ENCODE measurements at places on chromosomes 2 and 18.

DNA sequence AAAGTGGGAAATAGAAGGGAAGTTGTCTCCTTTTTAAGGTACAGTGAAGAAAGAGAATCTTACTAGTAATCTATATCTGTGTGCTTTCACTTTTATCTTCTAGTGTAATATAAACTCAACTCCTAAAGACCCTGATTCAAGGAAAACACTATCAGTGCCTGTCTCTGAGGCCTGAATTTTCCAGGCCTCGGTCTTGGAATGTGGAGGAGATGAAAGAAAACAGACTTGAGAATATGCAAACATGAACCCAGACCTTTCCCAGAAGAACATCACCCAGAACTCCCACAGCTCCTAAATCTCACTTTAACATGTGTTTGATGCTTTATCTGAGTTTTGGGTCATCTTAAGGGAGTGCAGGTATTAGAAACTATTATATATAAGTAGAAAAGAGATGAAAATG, 51.8 kb downstream of the EPB41L5 start:
- no peak for DNase-seq

DNA sequence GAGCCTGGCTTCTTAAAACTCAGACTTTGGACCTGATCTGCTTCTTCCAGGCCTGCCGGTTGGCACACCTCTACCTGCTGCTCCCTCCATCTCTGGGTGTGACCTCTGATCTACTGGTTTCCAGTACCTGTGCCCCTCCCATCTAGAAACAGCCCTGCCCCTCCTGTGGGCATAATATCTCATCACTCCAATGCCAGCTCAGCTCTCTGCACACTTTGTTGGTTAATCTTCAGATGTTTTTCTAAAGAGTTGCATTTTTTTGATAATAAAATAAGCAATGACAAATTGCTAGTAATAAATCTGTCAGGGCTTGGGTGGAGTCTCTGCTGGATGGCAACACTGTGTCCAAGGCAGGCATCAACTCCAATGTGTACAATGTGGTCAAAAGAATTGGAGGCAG, 89.6 kb upstream of the PPP1CB start:
- peak; percentile 22 for DNase-seq

DNA sequence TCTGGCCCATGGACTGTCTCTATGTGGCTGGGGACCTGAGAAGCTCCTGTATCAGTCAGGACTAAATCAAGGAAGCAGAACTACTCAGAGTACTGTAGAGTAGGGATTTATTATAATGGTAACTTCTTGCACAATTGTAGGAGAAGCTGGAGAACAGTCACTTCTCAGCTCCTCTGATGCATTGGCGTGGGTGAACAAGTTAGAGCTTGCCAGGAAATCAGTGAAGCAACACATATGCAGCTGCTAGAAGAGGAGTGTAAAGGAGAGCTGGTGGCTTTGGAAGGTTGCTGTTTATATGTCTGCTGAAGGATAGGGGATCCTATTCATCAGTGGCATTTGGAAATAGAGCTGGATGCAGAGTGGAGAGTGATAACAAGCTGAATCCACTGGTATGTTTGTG, 215.5 kb upstream of the CWC22 start:
- DNase-seq = peak; percentile 80

GRCh38 chr2:160970052-160970965, 189.9 kb upstream of the TANK start:
- DNase-seq = peak; percentile 83

DNA sequence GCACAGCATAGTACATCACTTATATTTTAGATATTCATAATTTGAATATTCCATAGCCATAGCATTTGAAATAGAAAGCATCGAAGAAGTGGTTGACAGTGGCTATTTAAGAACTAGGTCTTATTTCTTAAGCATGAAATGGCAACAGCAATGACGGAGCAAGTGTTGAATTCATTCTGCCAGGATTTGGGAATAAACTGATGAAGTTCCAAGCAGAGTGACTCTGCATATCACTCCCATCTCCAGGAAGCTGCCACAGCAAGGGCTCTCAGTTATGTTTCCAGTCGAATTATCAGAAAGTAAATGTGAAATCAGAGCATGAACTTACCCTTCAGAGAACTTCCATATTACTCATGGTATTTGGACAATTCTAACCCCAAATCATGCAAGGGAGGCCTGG, 208.1 kb downstream of the IKZF2 start:
- no peak for DNase-seq

GRCh38 chr18:25557011-25557410, 205.0 kb upstream of the ZNF521 start:
- no peak for DNase-seq

DNA sequence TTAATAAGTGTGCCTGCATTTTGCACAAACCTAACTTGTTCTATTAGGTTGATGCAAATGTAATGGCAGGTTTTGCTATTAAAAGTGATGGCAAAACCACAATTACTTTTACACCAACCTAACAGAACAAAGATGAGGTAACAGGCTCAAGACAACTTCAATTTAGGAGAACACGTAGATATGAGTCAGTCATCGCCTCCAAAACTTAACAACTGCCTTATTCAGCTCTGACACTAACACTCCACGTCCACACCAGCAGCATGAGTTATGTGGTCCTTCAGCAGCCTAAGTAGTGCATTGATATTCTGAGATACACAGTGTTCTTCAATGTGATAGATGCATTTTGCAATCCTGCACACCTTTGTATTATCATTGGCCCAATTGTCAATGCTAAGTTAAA, 1175.1 kb upstream of the ACVR2A start:
- DNase-seq = no peak

DNA sequence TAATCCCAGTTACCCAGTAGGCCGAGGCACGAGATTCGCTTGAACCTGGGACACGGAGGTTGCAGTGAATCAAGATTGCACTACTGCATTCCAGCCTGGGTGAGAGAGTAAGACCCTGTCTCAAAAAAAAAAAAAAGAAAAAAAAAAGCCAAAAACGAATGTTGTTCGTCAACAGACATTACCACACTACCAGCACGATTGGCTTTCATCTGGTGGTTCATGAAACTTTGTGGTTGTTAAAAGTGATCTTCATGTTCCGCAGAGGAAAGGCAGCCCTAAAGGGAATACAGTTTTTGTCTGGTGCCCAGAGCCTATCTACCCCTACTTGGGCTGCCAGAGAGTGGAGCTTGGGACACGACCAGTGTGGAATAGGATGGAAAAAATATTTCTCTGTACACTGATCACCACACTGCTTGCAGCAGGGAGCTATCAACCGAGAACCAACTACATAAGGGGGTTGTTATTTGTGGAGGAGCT, 13.6 kb upstream of the CXCR4 start:
- DNase-seq = no peak
